ENCODE measurements at places on chromosomes 7 and 10. TPM values are rescaled to one million over a fixed set of nuclear protein-coding genes. Genes with fewer than 3 reads are reported as not detected.

DNA sequence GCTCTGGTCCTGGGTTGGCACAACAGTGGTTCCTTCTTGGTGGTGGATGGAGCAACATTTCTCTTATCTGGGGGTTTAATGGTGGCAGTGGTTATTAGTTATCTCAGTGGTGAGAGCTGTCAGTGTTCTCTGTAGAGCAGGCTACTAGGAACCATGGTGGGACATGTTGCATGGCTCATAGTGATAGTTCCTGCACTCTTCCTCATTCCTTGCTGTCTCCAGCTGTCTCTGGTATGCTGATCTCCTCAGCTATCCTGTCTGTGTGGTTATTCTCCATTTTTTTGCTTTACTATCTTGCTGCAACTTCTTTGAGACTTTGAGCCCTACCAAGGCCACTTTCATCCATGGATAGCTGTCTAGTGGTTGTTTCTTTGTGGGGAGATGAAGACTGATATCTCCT, 44.0 kb downstream of the CCDC7 start:
- H3K4me3 ChIP-seq = no peak overlapping the region
- H3K27me3 ChIP-seq = no peaks in the 10 kb centered on the region

DNA sequence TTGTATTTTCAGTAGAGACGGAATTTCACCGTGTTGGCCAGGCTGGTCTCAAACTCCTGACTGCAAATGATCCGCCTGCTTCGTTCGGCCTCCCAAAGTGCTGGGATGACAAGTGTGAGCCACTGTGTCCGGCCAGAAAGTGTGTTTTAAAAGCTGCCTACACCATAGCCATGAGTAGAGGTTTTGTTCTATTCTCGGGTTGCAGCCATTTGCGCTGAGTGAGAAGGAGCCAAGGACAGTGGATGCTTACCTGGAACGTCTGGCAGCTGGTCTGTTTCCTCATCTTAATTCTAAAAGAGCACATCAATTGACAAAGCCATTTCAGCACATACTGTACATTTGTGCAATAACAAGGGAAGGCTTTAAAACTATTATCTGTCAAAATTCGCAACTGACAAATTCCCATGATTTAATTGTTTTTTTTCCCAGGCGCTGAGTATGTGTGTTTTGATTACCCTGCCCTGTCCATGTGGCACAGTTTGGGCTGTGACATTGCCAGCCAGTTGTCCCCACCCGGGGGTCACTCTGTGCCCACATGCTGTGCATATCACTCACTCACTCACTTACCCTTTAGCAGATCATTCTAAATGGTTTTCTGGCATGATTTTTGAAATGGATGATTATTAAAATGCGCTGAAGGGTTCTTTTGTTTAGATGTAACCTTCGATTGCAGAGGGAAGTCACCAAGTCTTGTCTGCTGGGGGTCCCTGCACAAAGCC, 251.6 kb downstream of the CCDC3 start:
- DNase-seq = no peak
- H3K36me3 ChIP-seq = no peaks in the 10 kb centered on the region
- no peak overlapping the region for H3K4me3 ChIP-seq
- H3K27me3 ChIP-seq = no peaks in the 10 kb centered on the region
- H3K4me1 ChIP-seq = no peaks in the 10 kb centered on the region

- no peak overlapping the region for H3K4me3 ChIP-seq
- no peaks in the 10 kb centered on the region for H3K27me3 ChIP-seq
- DNase-seq = no peak
- H3K27ac ChIP-seq = no peak overlapping the region
- H3K36me3 ChIP-seq = no peaks in the 10 kb centered on the region
Measured at GRCh38 chr7:157551325-157552070, 214.7 kb downstream of the DNAJB6 start.

- H3K27ac ChIP-seq = no peak overlapping the region
- DNase-seq = no peak
- H3K27me3 ChIP-seq = no peaks in the 10 kb centered on the region
- no peaks in the 10 kb centered on the region for H3K4me1 ChIP-seq
Measured at GRCh38 chr7:31019509-31019908, 32.6 kb upstream of the ADCYAP1R1 start.

GRCh38 chr10:19929506-19930140, 113.4 kb downstream of the PLXDC2 start:
- H3K4me3 ChIP-seq = no peak overlapping the region
- peaks cover 27% of the 10 kb centered on the region for H3K4me1 ChIP-seq
- DNase-seq = no peak
- H3K27me3 ChIP-seq = no peaks in the 10 kb centered on the region

DNA sequence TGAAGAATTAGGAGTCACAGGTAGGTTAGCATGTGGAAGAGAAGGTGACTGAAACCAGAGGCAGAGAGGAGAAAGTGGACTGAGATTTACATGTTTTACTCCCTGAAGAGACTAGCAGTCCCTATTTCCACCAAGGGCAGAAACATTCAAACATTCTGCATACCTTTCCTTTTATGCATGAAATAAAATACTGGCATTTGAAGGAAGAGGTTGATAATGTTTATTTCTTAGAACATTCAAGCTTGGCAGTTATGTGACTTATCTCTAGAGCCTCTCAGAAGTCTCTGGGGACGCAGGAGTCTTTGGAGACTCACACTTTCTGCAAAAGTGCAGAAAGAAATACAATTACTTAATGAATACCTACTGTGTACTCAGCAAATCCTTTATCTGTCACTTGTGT, 507.1 kb upstream of the C7orf33 start:
- H3K36me3 ChIP-seq = no peaks in the 10 kb centered on the region
- no peak for DNase-seq
- H3K27ac ChIP-seq = no peak overlapping the region

- no peaks in the 10 kb centered on the region for H3K4me1 ChIP-seq
- no peaks in the 10 kb centered on the region for H3K36me3 ChIP-seq
- peaks cover 2% of the 10 kb centered on the region for H3K27me3 ChIP-seq
- H3K4me3 ChIP-seq = no peak overlapping the region
Measured at GRCh38 chr7:142528608-142529408, 220.5 kb upstream of the PRSS1 start.

GRCh38 chr10:127971963-127972615, 65.2 kb downstream of the PTPRE start:
- H3K36me3 ChIP-seq = no peaks in the 10 kb centered on the region
- DNase-seq = no peak
- H3K4me1 ChIP-seq = no peaks in the 10 kb centered on the region
- H3K27me3 ChIP-seq = peaks cover 4% of the 10 kb centered on the region
- H3K4me3 ChIP-seq = no peak overlapping the region
- no peak overlapping the region for H3K27ac ChIP-seq

DNA sequence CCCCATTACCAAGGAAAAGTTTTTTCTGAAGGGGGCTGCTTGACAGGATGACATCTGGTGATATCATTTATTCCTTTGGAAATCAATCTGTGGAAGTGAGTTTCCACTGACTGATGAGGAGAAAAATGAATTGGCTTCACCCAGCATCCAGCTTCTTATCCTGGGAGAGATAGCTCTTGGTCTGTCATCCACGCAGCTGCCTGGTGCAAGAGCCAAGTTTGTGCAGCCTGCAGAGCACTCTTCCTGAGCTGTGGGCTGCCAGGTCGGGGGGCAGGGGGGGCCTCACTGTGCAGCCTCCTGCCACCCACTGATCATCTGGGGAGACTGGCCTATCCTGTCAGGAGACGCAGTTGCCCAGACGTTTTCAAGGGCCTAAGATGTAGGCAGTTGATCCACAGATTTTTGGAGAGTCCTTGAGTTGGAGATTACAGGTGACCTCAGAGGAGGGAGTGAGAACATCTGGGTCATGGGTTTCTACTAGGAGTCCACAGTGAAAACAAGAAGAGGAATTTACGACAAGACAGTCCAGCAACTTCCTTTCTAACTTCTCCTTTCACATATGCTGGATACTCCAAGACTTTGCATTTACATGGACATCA, 75.4 kb downstream of the EGFR start:
- H3K27me3 ChIP-seq = no peaks in the 10 kb centered on the region
- DNase-seq = no peak

DNA sequence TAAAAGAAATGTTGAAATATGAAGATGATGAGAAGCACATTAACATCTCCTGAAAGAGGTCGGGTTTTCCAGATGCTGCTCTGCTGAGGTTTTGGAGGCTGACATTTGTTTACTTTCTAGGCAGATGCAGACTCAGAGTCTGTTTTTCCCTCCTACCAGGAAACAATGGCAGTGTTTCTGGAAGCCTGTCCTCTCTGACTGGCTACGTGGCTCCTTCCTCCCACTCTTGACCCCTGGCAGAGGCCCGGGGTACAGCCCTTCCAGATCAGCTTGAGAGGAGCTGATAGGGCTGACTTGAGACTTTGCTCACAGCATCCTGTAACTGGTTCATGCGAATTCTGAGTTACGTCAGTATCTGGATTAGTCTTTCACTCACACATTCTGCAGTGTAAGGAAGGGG, 41.1 kb upstream of the IL15RA start:
- no peaks in the 10 kb centered on the region for H3K4me1 ChIP-seq
- no peak overlapping the region for H3K27ac ChIP-seq
- no peaks in the 10 kb centered on the region for H3K27me3 ChIP-seq
- no peak for DNase-seq
- no peak overlapping the region for H3K4me3 ChIP-seq

DNA sequence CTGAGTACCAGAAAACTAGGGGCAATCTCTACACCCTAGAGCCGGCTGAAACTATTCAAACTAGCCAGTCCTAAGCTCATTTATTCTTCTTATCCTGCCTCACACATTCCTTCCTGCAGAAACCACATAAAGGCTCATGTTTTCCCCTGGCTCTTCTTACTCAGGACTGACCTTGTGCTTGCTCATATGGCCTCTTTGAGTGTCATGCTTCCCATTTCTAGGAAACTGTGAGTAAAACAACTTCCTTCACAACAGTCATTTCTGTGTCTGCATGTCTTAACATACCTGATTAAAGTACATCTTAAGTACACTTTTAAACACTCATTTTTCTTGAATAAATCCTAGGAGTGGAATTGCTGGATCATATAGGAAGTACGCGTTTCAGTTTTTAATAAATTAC, 52.3 kb upstream of the KIAA1217 start:
- no peaks in the 10 kb centered on the region for H3K36me3 ChIP-seq
- H3K4me1 ChIP-seq = no peaks in the 10 kb centered on the region
- no peak for DNase-seq
- no peaks in the 10 kb centered on the region for H3K27me3 ChIP-seq

- H3K4me3 ChIP-seq = no peak overlapping the region
- peaks cover 29% of the 10 kb centered on the region for H3K36me3 ChIP-seq
- DNase-seq = no peak
- H3K27ac ChIP-seq = no peak overlapping the region
- no peaks in the 10 kb centered on the region for H3K4me1 ChIP-seq
- no peaks in the 10 kb centered on the region for H3K27me3 ChIP-seq
Measured at GRCh38 chr7:102227371-102227770, 59.3 kb upstream of the SH2B2 start.

GRCh38 chr7:68900096-68900495, 698.2 kb upstream of the AUTS2 start:
- no peak for DNase-seq

DNA sequence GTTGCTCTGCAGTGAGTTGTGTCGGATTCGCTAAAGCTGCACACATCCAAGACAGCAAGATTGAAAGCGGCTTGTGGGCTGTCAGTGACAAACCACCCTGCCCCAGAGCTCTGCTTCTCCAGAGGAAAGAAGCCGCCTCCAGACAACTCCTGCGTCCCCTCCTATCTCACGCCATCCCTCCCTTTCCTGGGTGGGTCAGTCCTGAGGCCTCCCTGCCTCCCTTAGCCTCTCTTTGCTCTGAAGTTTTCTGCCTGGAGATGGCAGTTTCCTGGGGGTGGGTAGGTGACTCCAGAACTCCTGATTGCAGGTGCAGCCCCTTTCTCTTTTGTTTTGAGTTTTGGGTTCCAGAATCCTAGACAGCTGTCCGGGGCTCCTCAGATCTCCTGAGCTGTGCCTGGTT, 78.7 kb downstream of the EMX2 start:
- no peaks in the 10 kb centered on the region for H3K36me3 ChIP-seq
- H3K4me3 ChIP-seq = no peak overlapping the region
- no peak overlapping the region for H3K27ac ChIP-seq
- H3K4me1 ChIP-seq = no peaks in the 10 kb centered on the region

GRCh38 chr10:75776738-75777504, 345.5 kb downstream of the LRMDA start:
- no peaks in the 10 kb centered on the region for H3K36me3 ChIP-seq
- H3K4me3 ChIP-seq = no peak overlapping the region
- peaks cover 4% of the 10 kb centered on the region for H3K4me1 ChIP-seq
- no peaks in the 10 kb centered on the region for H3K27me3 ChIP-seq

DNA sequence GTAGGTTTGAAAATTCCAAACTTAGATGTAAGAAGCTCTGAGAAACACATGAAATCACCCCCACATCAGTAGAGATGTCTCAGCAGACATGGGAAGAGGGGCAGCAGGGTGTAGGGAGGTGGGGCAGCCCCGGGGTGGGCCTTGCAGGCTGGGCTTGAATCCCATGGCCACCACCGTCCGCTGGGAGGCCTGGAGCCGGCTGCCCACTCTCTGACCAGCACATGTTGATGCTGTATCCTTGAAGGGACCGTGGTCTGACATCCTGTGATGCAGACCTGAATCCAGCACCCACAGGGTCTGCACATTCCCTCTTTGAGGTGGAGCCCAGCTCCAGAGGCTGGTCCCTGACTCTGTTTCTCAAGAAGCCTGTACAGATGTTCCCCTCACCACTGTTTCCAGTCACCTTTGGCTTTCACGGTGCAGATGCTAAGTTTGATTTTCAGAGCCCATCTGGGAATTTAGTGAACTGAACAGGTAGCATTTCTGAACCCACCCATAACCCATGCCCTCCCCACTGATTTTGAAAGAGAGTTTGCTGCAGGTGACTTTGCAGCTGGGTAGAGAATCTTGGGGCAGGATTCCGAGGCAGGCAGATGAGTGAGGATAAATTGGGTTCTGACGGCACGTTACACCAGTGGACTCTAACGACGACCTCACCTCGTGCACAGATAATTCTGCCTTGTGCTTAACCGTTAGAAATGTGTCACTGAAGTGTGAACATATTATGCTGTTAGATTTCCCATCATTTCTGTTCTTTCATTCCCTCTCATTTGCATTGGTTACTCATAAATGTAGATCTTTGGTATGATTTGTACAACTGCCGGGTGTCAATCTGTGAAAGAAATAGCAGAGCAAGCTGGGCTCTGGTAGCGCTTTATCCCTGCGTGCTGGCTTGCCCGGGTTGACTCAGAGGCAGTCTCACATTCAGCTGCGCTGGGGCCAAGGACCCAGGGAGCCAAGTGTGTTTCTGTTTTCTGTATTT, 45.7 kb downstream of the IKZF1 start:
- no peak for DNase-seq
- H3K27ac ChIP-seq = no peak overlapping the region
- no peaks in the 10 kb centered on the region for H3K36me3 ChIP-seq
- H3K4me1 ChIP-seq = no peaks in the 10 kb centered on the region
- H3K4me3 ChIP-seq = no peak overlapping the region
- H3K27me3 ChIP-seq = no peaks in the 10 kb centered on the region

- H3K36me3 ChIP-seq = no peaks in the 10 kb centered on the region
- no peaks in the 10 kb centered on the region for H3K27me3 ChIP-seq
- no peaks in the 10 kb centered on the region for H3K4me1 ChIP-seq
- no peak for DNase-seq
Measured at GRCh38 chr10:8393531-8393930, 339.0 kb downstream of the GATA3 start.

GRCh38 chr7:93228302-93228701, 2.0 kb upstream of the HEPACAM2 start:
- H3K4me1 ChIP-seq = peaks cover 10% of the 10 kb centered on the region
- DNase-seq = no peak
- H3K36me3 ChIP-seq = no peaks in the 10 kb centered on the region
- H3K4me3 ChIP-seq = no peak overlapping the region
- no peaks in the 10 kb centered on the region for H3K27me3 ChIP-seq

Gene BEND7
- total RNA-seq = 27.6 TPM

Gene MRM2
- total RNA-seq = 21.9 TPM

Gene CTAGE8
- 0.15 TPM for total RNA-seq

Gene GUSB
- 12.0 TPM for total RNA-seq

Gene STOX1
- total RNA-seq = 1.8 TPM

Gene PVRIG
- not detected for total RNA-seq

Gene TRIM50
- total RNA-seq = 0.79 TPM

Gene FGL2
- total RNA-seq = 8.8 TPM

Gene GTF2I
- 191 TPM for total RNA-seq

Gene TDRD1
- total RNA-seq = not detected

Data from psoas muscle (tissue), 8 donors.